Stimulated activated CD4-positive, alpha-beta T cell treated with anti-CD3 and anti-CD28 coated beads, Interleukin-15, amount 100 ng/mL, for 1 hour (primary cell): ENCODE measurements at places on chromosomes 11 and 22.
A peak's percentile ranks its signal among the peaks of the same experiment; 100 is the strongest.

GRCh38 chr11:93922830-93923229, 72.4 kb upstream of the VSTM5 start:
- no peak for DNase-seq

DNA sequence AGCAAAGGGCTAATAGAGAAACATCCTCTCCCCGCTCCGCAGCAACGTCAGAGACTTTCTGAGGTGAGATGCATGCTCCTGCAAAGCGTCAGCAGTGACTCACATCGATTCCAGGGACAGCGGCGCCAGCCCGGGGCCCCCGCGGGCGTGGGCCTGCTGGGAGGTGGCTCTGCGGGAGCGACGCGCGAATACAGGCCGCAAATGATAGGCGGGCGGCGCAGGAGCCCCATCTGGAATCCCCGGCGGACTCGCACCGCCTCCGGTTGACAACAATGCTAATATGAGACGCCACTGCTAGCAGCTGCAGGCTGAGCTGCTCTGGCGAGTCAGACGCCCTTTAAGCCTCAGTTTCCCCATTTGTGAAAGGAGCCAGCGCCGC, 557 bp downstream of the RANGAP1 start:
- peak; percentile 81 for DNase-seq

GRCh38 chr11:78195917-78196560, 7.3 kb downstream of the USP35 start:
- no peak for DNase-seq

GRCh38 chr11:12599408-12600143, 74.6 kb upstream of the TEAD1 start:
- peak; percentile 29 for DNase-seq

- DNase-seq, result no peak
These were observed 8.0 kb downstream of the MRTFA start for GRCh38 chr22:40628354-40629042.
